ENCODE measurements at places on chromosomes 5 and 9.

GRCh38 chr5:604391-604831 is 7.7 kb upstream of the CEP72 start:
- DNase-seq, result no peak

DNA sequence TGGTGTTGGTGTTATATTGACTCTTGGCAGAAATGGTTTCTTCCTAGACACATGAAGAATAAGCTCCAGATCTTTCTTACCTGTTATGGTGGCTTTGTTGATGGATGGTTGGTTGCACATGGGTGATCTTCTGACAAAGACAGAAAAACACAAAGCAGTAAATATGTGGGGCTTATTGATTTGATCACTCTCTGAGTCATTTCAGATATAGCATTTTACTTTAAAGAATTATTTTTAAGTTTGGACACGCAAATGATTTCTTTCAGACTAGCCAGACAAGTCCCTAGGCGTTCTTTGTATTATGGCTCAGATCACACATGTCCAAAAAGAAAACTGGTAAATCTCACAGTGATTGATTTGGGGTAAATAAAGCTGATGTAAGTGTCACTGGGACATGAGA is 597.6 kb downstream of the RAB3C start:
- DNase-seq, result no peak

GRCh38 chr5:9244417-9244816 is 301.5 kb downstream of the SEMA5A start:
- DNase-seq, result no peak

DNA sequence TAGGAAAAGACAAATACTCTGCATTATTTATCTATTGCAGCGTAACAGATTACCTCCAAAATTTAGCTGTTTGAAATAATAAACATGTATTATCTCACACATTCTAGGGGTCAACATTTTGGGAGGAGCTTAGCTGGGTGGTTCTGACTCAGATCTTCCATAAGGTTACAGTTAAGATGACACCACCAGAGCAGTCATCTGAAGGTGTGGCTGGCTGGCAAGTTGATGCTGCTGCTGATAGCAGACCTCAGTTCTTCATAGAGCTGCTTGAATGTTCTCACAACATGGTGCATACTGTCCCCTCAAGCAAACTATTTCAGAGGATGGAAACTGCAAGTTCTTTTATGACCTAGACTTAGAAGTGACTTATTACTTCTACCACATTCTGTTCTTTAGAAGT is 146.3 kb upstream of the FSTL4 start:
- no peak for DNase-seq

- no peak for DNase-seq
Measured at GRCh38 chr5:158273035-158273434, 414.1 kb upstream of the CLINT1 start.

- DNase-seq, result no peak
Measured at GRCh38 chr5:137831105-137831504, 36.6 kb upstream of the MYOT start.

DNA sequence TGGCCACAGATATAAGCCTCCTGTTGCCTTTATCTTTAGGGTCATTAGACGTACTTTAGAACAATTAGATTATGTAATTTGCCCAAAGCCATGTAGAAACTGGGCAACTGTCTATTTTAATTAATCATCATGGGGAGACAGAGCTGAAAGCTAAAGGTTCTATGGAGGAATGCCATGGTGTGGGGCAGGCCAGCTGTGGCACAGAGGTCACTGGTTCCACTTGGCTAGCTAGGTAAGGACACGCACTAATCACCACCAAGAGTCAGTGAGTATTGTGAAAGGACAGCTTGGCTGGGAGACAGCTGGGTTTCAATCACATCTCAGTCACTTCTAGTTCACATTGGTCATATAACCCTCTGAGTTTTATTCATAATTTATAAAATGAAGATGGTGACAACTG is 81.7 kb downstream of the HMHB1 start:
- no peak for DNase-seq

DNA sequence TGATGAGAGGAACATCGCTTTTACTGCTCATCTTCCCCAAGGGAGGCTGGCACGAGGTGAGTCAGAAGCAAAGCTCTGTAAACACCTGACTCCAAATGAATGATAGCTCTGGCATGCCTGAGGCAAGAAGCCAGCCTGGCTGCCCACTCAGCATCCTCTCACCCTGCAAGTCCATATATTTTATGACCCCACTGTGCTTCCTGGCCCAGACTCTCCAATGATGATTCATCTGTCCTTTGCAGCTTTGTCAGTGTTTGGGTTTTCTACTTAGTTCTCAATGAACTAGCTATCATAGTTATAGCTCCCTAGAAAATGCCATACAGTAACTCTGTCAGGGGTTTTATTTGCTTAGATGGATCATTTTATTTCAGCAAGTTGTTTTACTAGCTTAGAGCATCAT is 52.1 kb upstream of the FSTL4 start:
- DNase-seq, result no peak

DNA sequence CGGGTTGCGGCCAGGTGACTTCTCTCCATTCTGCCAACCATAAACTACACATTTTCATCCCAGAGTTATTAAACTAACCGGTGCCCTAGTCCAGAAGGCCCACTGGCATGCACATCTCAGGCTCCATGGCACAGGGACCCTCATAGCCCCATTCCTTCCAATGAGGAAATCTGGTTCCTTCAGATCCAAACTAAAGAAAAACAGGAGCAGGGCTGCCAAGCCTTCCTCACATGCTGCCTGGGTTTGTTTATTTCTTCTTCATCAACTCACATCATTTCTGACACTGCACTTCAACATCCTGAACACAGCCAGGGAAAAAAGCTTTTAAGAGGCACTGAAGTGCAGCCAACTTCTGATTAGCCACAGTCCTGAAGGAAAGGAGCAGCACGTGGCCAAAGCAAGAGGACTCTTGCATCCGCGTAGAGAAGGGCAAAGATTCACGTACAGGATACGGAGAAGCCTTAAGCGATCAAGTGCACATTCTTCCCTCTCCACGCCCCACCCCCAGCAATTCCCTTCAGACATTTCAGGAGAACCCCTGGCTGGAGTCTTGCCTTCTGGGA is 22.5 kb downstream of the LHFPL2 start:
- no peak for DNase-seq

DNA sequence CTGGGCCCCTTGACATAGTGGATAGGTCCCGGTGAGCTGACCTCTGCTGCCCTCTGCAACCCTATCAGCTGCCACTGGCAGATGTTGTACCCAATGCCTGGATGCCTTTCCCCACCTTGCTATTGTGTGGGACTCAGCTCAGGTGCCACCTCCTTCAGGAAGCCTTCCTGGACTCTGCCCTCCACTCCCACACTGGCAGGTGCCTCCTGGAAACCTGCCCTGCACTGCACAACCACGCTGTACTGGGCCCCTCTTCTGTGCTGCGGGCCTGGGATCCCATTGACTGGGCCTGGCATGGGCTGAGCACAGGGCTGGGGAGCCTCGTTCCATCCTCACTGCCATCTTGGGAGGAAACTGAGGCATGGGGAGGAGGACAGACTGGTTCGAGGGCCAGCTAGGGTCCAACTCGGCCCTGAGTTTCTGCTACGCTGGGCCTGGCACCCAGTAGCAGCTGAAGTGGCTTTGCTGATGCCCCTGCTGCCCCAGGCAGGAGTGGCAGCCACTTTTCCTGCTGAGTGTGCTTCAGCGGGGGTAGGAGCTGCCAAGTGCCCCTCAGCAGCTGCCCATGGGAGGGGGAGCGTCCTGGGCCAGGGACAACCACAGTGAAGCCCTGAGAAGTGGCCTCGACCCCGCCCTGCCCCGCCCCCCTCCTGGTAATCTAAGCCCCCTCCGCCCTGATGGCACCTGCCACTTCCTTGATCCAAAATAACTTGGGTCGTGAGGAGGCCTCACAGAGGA is 1.3 kb downstream of the AK1 start:
- DNase-seq, result no peak

- peak; percentile 40 for DNase-seq
Measured at GRCh38 chr5:16666883-16667398, 50.1 kb upstream of the RETREG1 start.

DNA sequence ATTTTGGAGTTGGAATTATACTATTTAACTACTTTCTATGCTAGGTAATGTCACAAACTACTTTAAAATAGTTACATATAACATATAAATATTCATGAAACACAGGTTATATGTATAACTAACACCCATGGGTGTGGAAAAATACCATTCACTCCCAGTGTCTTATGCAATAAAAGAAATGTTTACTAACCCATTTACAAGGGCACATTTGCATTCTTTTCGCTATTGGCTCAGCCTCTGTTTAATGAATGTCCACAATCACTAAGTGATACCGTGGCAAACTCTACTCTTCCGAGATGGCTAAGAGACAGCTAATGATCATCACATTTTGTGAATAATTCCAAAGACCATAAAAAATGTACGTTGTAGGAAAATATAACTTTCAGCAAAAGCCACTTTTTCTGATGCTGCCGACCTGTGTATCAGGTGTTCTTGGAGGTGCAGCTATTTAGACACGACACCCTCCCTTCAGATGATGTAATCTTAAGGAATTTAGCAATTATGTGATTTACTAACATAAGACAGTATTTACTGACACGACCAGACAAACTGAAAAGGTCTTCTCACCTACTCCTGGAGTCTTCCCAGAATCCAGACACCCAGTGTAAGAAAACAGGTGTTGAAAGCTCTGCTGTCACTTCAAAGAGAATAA is 121.7 kb upstream of the FAM120A start:
- no peak for DNase-seq

DNA sequence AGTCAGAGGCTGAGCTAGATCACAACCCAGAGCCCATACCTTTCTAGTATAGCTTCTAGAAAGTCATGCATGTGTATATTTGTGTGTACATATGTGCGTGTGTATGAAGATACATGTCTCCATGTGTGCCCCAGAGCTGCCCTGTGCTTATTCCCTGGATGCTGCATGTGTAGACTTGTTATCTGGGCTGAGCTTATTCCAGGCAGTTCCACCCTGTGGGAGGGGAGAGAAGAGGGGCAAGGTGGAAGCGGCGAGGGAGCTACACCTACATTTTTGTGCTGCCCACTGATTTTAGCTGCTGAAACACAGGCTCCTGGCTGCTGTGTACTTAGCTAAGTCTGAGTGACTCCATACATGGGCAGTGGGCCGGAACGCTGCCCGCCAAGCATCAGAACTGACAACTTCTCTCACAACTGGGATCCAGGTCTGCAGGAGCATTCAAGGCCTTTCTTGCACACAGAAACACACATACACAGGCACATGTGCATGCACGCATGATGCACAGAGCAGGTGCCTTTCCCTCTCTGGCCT is 38.0 kb upstream of the XPA start:
- DNase-seq, result no peak

GRCh38 chr5:180436275-180436674 is 57.9 kb upstream of the CNOT6 start:
- no peak for DNase-seq

- DNase-seq, result no peak
Measured at GRCh38 chr9:27355166-27355565, 58.2 kb upstream of the EQTN start.

GRCh38 chr5:175434800-175435199 is 9.2 kb downstream of the DRD1 start:
- no peak for DNase-seq

- no peak for DNase-seq
Measured at GRCh38 chr9:83027153-83027891, 35.6 kb downstream of the RASEF start.

All from NCI-H2171 (cell line).